Neural crest cell (in vitro differentiated cells): ENCODE measurements at places on chromosomes 4 and X. TPM values are rescaled to one million over a fixed set of nuclear protein-coding genes. Genes with fewer than 3 reads are reported as not detected.

The TAF1 gene
- 31.9 and 37.1 TPM in 2 replicates for total RNA-seq

The SSX4 gene
- not detected in 2 replicates for total RNA-seq

The UGT2A3 gene
- not detected in 2 replicates for total RNA-seq

The CDX4 gene
- total RNA-seq = not detected in 2 replicates

The SSX2 gene
- not detected in 2 replicates for total RNA-seq

The SEC24B gene
- total RNA-seq = 31.7 and 33.4 TPM in 2 replicates

The SHROOM4 gene
- total RNA-seq = 6.2 and 7.2 TPM in 2 replicates

The ACE2 gene
- not detected in 2 replicates for total RNA-seq

The KIT gene
- total RNA-seq = 14.5 and 18.7 TPM in 2 replicates

The NHSL2 gene
- 9.9 and 10.8 TPM in 2 replicates for total RNA-seq

The KCND1 gene
- 1.2 TPM in 2 replicates for total RNA-seq

The TAF9B gene
- 44.4 and 46.7 TPM in 2 replicates for total RNA-seq

DNA sequence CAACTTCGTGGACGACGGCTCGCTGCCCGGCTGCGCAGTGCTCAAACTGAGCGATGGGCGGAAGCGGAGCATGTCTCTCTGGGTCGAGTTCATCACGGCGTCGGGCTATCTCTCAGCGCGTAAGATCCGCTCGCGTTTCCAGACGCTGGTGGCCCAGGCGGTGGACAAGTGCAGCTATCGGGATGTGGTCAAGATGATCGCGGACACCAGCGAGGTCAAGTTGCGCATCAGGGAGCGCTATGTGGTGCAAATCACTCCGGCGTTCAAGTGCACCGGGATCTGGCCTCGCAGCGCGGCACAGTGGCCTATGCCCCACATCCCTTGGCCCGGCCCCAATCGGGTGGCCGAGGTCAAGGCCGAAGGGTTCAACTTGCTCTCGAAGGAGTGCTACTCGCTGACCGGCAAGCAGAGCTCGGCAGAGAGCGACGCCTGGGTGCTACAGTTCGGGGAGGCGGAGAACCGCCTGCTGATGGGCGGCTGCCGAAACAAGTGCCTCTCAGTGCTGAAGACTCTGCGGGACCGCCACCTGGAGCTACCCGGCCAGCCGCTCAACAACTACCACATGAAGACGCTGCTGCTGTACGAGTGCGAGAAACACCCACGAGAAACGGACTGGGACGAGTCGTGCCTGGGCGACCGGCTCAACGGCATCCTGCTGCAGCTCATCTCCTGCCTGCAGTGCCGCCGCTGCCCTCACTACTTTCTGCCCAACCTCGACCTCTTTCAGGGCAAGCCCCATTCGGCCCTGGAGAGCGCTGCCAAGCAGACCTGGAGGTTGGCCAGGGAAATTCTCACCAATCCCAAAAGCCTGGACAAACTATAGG is 1.5 kb downstream of the MAB21L2 start:
- H3K27ac ChIP-seq = no peak overlapping the region
- H3K4me3 ChIP-seq = peak overlapping the region; percentile 68
- peaks cover 49% of the 10 kb centered on the region for H3K4me1 ChIP-seq
- H3K27me3 ChIP-seq = peaks cover 96% of the 10 kb centered on the region

DNA sequence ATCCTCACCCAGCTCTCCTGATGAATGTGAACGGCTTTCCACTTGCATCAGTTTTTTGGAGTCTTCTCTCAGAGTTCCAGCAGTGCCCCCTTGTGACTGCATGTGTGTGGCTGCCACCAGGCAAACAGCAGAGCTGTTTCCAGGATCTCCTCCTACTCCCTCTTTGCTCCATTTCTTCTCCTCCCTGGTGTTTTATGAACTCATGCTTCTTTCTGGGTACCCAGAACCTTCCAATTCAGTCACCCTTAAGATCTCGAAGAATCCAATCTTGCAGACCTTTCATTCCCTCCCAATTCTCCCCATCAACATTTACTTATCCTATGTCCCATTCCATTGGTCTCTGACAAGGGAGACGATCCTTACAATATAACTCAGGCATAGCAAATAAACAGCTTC is 6.8 kb upstream of the TCEANC start:
- peak; percentile 48 for DNase-seq
- H3K4me1 ChIP-seq = peaks cover 10% of the 10 kb centered on the region
- H3K36me3 ChIP-seq = no peaks in the 10 kb centered on the region
- H3K27me3 ChIP-seq = no peaks in the 10 kb centered on the region
- H3K27ac ChIP-seq = no peak overlapping the region

GRCh38 chrX:16491461-16491860 is 158.5 kb upstream of the S100G start:
- no peak overlapping the region for H3K27ac ChIP-seq
- no peak overlapping the region for H3K4me3 ChIP-seq
- H3K36me3 ChIP-seq = peaks cover 6% of the 10 kb centered on the region
- no peaks in the 10 kb centered on the region for H3K27me3 ChIP-seq
- H3K4me1 ChIP-seq = peaks cover 11% of the 10 kb centered on the region

GRCh38 chrX:85379174-85379907 is at the start of gene POF1B:
Gene POF1B, minus strand, starts transcription at chrX:85379665. Its CDS starts 211 bp downstream, at chrX:85379454.
- peaks cover 7% of the 10 kb centered on the region for H3K4me1 ChIP-seq
- no peak within 1 kb of the TSS for H3K4me3 ChIP-seq
- no peaks in the 10 kb centered on the region for H3K36me3 ChIP-seq
- H3K27ac ChIP-seq = no peak within 1 kb of the TSS
- peaks cover 2% of the 10 kb centered on the region for H3K27me3 ChIP-seq

DNA sequence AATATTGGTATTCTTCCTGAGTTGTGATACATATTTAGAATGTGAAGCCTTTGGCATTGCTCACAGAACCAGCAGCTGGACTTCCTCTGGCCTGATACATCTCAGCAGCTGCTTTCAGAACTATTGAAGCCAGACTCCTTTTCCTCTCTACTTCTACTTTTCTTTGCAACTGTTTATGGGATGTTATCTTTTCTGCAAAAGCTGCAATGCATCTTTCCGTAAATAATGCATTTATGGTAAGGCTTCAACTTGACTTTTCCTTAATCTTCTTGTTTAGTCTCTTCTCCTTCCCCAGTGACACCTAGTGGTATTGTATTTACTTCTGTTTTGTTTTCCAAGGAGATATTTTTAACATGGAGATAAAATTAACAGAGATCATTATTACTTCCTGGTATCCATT is 1548.7 kb downstream of the PCDH7 start:
- H3K36me3 ChIP-seq = no peaks in the 10 kb centered on the region
- no peak overlapping the region for H3K4me3 ChIP-seq
- H3K27ac ChIP-seq = no peak overlapping the region

GRCh38 chrX:109735202-109735744 is 2.2 kb upstream of the ACSL4 start:
- H3K27me3 ChIP-seq = no peaks in the 10 kb centered on the region
- peaks cover 26% of the 10 kb centered on the region for H3K4me1 ChIP-seq
- DNase-seq = no peak
- H3K27ac ChIP-seq = no peak overlapping the region
- peaks cover 1% of the 10 kb centered on the region for H3K36me3 ChIP-seq
- H3K4me3 ChIP-seq = peak overlapping the region; percentile 17

DNA sequence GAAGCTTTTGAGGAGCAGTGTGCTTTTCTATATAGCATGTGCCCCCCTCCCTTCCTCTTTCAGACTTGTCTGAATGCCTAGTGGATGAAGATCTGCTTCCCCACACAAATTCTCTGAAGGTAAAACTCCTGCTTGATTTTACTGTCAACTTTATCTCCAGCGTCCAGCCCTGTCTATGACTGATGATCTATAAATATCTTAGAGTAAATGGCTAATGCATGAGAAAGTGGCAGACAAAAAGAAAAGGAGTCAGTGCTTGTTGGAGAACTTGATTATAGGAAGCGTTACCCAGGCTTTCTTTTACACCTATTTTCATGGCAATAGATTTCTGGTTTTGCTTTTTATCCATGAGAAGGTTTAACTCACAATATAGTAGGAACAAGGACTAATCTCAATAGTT is 168.3 kb upstream of the HS3ST1 start:
- H3K36me3 ChIP-seq = no peaks in the 10 kb centered on the region
- DNase-seq = no peak
- no peak overlapping the region for H3K27ac ChIP-seq
- no peak overlapping the region for H3K4me3 ChIP-seq
- H3K4me1 ChIP-seq = no peaks in the 10 kb centered on the region

DNA sequence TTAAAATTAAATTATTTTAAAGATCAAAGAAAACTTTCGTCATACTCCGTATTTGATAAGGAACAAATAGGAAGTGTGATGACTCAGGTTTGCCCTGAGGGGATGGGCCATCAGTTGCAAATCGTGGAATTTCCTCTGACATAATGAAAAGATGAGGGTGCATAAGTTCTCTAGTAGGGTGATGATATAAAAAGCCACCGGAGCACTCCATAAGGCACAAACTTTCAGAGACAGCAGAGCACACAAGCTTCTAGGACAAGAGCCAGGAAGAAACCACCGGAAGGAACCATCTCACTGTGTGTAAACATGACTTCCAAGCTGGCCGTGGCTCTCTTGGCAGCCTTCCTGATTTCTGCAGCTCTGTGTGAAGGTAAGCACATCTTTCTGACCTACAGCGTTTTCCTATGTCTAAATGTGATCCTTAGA is at the start of gene CXCL8:
Gene CXCL8 (plus strand): TSS at position 217 of the 426 bp plus-strand sequence. CDS start 90 bp downstream, at position 307.
- no peaks in the 10 kb centered on the region for H3K4me1 ChIP-seq
- H3K27ac ChIP-seq = no peak within 1 kb of the TSS
- H3K27me3 ChIP-seq = no peaks in the 10 kb centered on the region
- no peak within 1 kb of the TSS for H3K4me3 ChIP-seq

DNA sequence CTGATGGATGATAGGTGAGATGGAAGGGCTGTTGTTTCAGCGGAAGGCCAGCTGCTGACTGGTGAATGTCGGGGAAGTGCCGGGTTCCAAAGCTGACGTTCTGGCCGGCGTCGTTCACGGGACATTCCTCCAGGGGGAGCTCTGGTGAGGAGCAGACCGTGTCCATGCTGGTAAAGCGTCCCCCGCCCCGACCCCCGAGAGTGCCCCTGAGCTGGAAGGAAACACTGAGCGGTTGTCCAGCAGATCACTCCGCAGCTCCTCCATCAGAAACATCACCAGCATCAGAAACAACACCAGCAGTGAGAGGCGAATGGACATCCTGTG is 18.6 kb upstream of the ADRA2C start:
- no peak overlapping the region for H3K4me3 ChIP-seq
- no peaks in the 10 kb centered on the region for H3K36me3 ChIP-seq
- H3K27ac ChIP-seq = no peak overlapping the region
- peak; percentile 65 for DNase-seq
- peaks cover 62% of the 10 kb centered on the region for H3K27me3 ChIP-seq

DNA sequence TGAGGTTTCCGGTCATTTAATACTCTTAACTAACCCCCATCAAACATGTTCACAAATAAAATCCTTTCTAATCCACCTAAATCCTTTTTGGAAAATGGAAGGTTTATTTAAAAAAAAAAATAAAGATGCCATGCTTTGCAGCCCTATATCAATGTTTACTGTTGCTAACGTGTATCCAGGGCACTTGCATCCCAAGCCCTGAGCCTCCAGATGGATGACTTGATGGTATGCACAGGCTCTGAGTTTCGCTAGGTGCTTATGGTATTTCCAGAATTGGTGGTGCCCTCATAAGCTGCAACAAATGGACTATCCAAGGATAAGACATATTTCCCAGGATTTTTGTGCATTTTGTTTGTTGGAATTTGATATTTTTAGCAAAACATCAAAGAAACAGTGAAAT is 257.7 kb downstream of the PRDM5 start:
- peaks cover 2% of the 10 kb centered on the region for H3K4me1 ChIP-seq
- DNase-seq = no peak
- no peaks in the 10 kb centered on the region for H3K36me3 ChIP-seq
- H3K27ac ChIP-seq = no peak overlapping the region

GRCh38 chr4:625631-626161 is 323 bp downstream of the PDE6B start:
- H3K36me3 ChIP-seq = no peaks in the 10 kb centered on the region
- H3K4me1 ChIP-seq = peaks cover 3% of the 10 kb centered on the region
- H3K4me3 ChIP-seq = no peak overlapping the region
- peaks cover 10% of the 10 kb centered on the region for H3K27me3 ChIP-seq

- DNase-seq = no peak
- no peak overlapping the region for H3K4me3 ChIP-seq
- H3K4me1 ChIP-seq = no peaks in the 10 kb centered on the region
- H3K36me3 ChIP-seq = no peaks in the 10 kb centered on the region
- H3K27ac ChIP-seq = no peak overlapping the region
- peaks cover 6% of the 10 kb centered on the region for H3K27me3 ChIP-seq
Observed at GRCh38 chr4:56861360-56861759, 39.9 kb upstream of the SPINK2 start.

DNA sequence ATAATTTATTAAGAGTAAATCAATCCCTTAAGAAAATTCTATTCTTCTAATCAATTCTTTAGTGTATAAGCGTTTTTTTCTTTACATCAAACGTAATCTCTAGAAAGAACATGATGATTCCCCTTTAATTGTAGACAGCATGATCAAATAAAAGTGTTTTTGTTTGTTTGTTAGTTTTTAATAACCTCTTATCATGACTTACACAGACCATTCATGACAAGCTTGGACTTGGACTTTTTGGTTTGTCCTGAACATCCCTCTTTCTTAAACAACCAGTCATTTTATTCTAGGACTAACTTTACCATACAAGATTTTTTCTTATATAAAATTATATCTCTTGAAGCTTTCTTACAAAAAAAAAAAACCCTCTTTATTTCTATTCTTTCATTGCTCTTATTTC is 344.6 kb upstream of the SPOCK3 start:
- no peak overlapping the region for H3K4me3 ChIP-seq
- no peaks in the 10 kb centered on the region for H3K27me3 ChIP-seq
- H3K27ac ChIP-seq = no peak overlapping the region
- H3K36me3 ChIP-seq = peaks cover 3% of the 10 kb centered on the region
- no peaks in the 10 kb centered on the region for H3K4me1 ChIP-seq

DNA sequence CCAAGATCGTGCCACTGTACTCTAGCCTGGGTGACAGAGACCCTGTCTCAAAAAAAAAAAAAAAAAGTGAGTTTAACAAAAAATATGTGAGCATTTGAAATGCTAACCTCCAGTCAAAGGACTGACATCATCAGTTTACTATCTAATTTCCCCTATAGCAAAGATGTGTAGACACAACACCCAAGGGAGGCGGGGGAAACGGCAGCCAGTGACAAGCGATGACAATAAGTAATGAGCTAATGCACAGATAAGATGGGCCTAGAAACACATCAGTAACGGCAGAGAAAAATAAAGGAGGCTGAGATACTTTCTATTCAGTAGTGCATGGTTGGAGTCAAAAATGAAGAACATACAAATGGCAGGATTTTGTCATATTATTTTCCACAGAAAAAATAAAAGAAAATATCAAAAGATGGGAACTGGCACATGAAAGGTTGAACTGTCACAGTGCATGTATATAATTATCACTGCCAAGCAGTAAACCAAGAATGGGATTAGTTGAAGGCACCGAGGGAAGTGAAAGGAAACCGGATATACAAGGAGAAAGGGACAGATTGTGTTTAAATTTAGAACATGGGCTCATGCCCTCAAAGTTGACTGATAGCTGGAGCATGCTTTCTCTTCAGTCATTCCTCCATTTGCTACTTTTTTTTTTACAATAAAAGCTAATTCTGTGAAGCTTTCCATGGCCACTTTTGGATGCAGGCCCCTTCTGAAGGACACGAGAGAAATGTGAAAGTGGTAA is 41.8 kb downstream of the IGFBP7 start:
- H3K27me3 ChIP-seq = no peaks in the 10 kb centered on the region
- H3K4me3 ChIP-seq = no peak overlapping the region
- H3K36me3 ChIP-seq = no peaks in the 10 kb centered on the region
- H3K27ac ChIP-seq = no peak overlapping the region
- no peak for DNase-seq

GRCh38 chr4:168919706-168920324 is 90.2 kb downstream of the CBR4 start:
- H3K27ac ChIP-seq = no peak overlapping the region
- no peaks in the 10 kb centered on the region for H3K27me3 ChIP-seq
- peaks cover 4% of the 10 kb centered on the region for H3K4me1 ChIP-seq
- H3K4me3 ChIP-seq = no peak overlapping the region
- DNase-seq = no peak
- H3K36me3 ChIP-seq = peaks cover 3% of the 10 kb centered on the region

GRCh38 chrX:31123335-31123734 is 51.5 kb upstream of the FTHL17 start:
- H3K36me3 ChIP-seq = peaks cover 18% of the 10 kb centered on the region
- no peaks in the 10 kb centered on the region for H3K27me3 ChIP-seq
- DNase-seq = no peak
